ENCODE measurements at places on chromosomes 12 and 14. TPM values are rescaled to one million over a fixed set of nuclear protein-coding genes. Genes with fewer than 3 reads are reported as not detected.

- DNase-seq = no peak
These were observed 106.7 kb downstream of the PTPN11 start for GRCh38 chr12:112525426-112525809.

GRCh38 chr14:53861781-53862180 is 94.8 kb downstream of the BMP4 start:
- DNase-seq = no peak

PPP1CC gene
- 197 TPM for total RNA-seq

SAMD4A gene
- total RNA-seq = 18.0 TPM

AHNAK2 gene
- total RNA-seq = 13.3 TPM

Measured in SK-MEL-5 (cell line).